Activated CD4-positive, alpha-beta T cell treated with anti-CD3 and anti-CD28 coated beads, Interleukin-2, amount 50 U/mL, for 48 hours (primary cell): ENCODE measurements at places on chromosomes 2 and 18.

- DNase-seq = no peak
These were observed 370.9 kb downstream of the CNTNAP5 start for GRCh38 chr2:124395961-124396360.

DNA sequence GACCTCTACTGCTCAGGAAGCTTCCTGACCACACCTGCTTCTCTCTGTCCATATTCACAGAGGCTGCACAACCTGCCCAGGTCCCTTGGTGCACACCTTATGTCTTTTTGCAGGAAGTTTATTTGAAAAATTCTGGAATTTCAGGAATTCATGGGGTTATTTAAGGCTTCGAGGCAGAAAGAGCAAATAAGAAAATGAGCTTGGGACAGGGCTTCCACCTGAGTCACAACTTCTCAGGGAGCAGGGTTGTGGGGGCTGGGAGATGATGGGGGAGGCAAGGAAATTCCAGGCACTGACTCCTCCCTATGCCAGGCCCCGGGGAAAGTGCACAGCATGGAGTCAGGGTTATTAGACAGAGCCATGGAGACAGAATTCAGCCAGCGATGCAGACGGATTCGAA lies 57.7 kb downstream of the INHBB start:
- no peak for DNase-seq

- DNase-seq = peak; percentile 43
These were observed 19.4 kb downstream of the TEX44 start for GRCh38 chr2:231612109-231612455.

DNA sequence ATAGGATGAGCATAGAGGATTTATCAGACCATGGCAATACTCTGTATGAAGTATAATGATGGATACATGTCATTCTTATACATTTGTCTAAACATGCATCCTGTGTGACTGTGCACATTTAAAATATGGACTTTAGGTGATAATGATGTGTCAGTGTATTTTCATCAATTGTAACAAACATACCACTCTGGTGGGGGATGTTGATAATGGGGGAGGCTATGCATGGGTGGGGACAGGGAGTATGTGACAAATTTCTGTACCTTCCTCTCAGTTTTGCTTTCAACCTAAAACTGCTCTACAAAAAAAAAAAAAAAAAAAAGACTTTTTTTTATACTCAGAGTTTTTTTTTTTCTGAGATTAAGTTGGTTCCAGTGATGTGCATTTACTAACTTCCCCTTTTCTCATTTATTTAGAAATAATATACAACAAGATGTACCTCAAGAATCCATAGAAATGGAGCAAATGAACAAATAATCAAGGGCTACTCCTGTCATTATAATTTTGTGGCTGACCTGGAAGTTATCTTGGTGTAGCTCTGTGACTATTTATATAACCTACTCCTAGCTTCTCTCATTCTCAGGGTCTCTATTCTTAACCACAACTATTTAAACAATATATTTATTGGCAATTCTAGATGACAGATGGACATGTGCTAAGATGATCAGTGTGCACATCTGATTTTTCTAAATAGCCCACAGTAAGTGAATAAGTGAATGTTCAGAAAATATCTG lies 108.9 kb upstream of the ITGA4 start:
- DNase-seq = no peak

DNA sequence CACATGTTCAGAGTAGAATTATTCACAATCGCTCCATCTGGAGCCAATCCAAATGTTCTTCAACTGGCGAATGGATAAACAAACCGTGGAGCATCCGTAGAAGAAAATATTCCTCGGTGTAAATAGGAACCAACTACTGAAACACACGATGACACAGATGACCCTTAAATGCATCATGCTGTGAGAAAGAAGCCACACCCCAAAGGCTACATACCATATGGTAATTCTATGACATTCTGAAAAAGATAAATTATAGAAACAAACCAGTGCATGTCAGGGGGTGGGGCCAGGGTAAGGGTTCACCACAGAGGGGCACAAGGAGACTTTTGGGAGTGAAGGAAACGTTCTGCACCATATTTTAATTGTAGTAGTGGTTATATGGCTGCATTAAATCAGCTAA lies 312.2 kb upstream of the SMIM21 start:
- DNase-seq = no peak

DNA sequence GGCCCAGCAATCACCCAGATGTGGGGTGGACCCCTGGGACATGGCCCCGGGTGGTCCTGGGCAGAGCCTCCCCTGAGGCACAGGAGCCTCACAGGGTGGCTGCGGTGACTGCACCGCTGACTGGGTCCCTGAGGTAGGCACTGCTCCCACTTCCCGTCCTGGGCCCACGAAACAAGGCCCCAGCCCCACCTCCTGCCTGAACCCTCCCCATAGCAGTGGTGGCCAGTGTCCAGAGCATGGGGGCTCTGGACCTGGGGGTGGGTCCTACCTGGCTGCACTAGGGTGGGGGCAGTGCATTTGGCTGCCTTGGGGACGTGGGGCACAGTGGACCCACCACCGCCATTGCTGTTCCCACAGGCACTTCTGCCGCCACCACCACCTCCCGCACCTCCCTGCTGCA lies 39.4 kb downstream of the TDRD15 start:
- DNase-seq = no peak
